ENCODE measurements at places on chromosomes 12 and 14. TPM values are rescaled to one million over a fixed set of nuclear protein-coding genes. Genes with fewer than 3 reads are reported as not detected.
A peak's percentile ranks its signal among the peaks of the same experiment; 100 is the strongest.

DNA sequence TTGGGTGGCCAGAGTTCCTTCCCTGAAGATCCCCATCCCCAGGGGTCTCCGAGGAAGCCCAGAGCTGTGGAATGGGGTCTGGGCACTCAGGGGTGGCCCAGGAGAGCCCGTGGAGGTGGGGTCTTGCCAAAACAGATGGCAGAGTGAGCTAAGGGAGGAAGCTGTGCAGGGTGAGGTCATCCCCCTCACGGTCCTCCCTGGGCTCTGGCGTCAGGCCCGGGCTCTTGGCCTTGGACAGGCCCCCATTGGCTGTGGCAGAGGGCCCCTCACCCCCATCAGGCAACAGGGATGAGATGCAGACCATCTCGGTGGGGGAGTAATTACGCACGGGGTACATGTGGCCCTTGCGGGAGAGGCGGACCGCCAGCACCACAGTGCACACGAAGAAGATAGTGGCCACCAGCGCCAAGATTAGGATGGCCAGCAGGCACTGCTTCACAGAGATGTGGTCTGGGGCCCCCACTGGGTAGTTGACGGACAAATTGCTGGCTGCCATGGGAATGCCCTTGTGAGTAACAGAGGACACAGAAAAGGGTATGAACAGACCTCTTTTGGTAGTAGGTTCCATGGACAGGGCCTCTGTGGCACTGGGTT lies 10.7 kb downstream of the SELPLG start:
- no peak for DNase-seq

DNA sequence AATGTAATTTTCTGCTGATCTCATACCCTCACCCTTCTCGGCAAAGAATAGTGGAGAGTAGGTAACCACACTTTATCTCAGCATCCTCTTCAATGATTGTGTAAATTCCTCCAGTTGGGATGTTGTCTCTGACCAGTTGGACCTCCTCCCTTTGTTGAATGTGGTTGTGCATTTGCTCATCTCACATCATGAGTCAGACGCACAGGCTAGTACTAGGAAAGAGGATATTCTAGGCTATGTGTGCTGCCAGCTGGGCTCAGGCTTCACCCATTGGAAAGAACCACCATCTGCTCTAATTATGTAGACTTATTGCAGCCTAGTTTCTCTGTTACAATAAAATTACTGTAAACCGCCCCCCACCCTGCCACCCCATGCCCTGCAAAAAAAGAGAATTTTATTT lies 90.3 kb downstream of the LMO3 start:
- DNase-seq = peak; percentile 41

The NUBPL gene
- 18.9 TPM for total RNA-seq

The IL26 gene
- not detected for total RNA-seq

GRCh38 chr12:68970951-68971350 lies 38.0 kb upstream of the CPM start:
- DNase-seq = no peak

The PPP1R36 gene
- not detected for total RNA-seq

DNA sequence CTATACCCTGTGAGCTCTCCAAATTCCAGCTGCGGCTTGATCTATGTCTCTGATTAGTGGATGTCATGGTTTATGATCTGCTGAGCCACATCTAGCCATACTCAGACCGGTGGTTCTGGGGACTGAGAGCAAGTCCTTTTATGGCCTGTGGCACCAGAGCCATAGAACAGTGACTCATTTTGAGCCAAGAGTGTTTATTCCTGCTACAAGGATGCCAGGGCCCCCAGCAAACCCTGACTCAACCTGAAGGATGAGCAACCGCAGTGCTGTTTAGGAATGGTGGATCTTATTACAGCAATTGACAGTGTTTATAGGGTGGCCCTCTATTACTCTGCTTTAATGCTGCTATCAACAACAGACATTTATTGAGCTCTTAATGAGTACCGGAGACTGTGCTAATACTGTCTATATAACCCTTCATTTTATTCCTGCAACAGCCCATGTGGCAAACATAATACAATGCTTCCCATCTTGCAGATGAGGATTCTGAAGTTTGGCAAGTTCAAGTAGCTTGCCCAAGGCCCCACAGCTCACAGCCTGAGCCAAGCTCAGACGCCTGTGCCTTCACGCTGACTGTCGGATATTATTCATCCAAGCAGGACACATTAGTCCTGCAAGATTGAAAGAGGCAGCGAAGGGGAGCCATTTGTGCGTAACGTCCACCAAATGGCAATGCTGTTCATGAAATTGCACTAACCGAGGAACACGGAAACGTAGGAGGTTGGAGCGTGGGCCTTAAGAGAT lies 273.6 kb upstream of the PWP1 start:
- DNase-seq = no peak

The PUS1 gene
- 9.3 TPM for total RNA-seq

DNA sequence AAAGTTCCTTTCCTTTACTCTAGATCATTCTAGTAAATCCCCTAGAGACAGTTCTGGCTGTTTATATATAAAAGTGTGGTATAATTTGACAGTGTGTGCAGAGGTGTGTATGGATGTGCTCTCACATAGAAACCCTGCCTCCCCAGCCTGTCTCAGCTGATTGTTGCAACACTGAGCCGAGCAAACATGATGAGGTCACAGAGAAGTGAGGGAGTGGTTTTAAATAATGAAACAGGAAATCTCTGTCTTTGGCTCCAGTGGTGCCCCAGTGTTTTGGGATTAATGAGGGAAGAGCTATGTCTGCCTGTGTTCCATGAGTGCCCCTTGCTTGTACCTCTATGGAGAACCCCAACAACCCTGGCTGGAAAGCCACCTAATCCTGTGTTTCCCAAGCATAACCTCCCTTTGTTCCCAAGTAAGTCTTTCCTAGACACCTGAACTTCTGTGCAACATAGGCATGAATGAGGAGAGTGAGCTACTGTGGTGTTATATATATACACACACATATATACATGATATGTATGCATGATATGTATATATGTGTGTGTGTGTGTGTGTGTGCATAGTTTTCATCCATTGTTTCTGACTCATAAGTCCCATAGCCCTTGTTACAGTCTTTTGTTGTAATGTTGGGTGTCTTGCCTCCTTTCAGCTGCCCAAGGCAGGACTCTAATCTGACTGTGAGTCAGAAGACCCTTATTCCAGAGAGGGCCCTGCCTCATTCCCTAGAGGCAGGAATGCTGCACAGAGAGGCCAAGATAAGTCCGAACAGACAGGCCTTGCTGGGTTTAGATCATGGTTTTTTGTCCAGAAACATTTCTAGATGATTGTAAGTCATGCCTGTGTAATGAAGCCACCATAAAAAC lies 18.0 kb downstream of the TRAF3 start:
- peak; percentile 97 for DNase-seq

The SLC8A3 gene
- total RNA-seq = not detected

The PCED1B gene
- 0.27 TPM for total RNA-seq

DNA sequence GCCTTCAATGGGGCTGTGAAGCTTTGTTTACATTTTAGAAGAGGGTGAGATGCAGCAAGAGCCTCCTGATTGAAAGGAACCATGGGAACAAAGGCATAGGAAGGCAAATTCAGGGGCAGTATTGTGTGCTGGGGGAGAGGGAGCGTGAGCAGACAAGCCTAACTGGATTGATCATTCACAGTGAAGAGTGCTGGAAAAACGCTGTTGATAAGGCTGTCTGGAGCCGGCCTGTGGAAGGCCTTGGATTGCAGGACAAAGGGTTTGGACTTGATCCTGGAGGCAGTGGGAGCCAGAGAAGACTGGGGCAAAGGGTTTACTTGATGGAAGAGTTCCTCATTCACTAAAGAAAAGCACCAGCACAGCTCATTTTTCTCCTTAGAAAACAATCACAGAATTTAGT lies 160.5 kb downstream of the PAH start:
- DNase-seq = no peak

DNA sequence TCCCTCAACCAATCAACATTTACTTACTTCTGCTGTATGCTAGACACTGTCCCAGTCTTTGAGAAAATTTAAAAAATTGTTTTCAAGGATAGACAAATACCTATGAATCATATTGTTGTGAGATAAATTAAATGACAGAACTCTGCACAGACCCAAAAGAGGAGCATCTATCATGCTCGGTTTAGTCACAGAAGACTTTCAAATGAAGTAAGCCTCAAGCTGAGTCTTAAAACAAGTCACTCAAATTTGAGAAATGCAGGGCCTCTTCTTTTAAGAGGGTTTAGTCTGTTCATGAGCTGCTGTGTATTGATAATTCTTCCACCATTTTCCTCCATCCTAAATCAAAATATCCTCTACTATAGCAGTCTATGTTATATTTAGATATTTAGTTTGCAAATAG lies 24.4 kb upstream of the COCH start:
- no peak for DNase-seq

DNA sequence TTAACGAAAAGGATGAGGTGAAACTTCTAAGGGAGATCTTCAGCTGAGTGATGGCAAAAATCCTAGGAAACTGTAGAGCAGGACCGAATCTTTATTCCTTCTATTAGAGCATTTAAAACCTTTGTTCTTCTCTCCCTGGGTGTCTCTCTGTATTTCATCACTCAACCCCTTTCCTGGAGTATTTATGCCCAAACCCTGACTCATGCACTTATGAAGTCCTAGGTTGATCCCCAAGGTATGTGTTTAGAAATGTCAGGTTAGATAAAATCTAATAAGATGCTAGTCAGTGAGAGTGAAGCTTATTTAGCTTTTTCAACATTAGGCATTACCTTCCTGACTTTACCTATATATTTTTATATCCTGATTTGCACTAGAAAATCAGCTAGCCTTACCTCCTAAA lies 239.8 kb upstream of the NPAS3 start:
- peak; percentile 31 for DNase-seq

GRCh38 chr12:127238107-127238506 lies 1028.9 kb upstream of the TMEM132C start:
- DNase-seq = no peak

The PRPH gene
- 0.33 TPM for total RNA-seq

The LRRC43 gene
- total RNA-seq = 0.74 TPM

- no peak for DNase-seq
Measured at GRCh38 chr14:85075694-85076476, 454.1 kb upstream of the FLRT2 start.

The TGM1 gene
- 0.36 TPM for total RNA-seq

The C1S gene
- 790 TPM for total RNA-seq

DNA sequence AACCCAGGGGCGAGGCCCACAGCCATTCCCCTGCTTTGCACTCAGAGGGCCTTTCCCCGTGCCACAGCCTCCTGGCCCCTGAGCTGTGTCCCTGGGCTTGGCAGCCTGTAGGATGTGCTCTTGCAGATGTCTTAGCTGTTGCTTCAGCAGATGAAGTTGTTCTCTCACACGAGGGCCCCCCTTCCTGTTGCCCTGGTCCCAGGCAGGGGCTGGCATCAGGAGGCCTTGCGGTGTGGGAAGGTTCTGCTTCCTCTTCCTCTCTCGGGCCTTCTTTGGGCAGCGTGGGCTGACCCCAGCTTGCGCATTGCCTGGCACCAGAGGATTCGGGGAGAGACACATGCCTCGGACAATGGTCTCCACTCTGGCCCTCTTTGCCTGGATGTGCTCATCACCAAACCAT lies 12.7 kb downstream of the PROX2 start:
- no peak for DNase-seq

GRCh38 chr14:99590746-99591555 lies 13.1 kb downstream of the CCDC85C start:
- DNase-seq = peak; percentile 41

DNA sequence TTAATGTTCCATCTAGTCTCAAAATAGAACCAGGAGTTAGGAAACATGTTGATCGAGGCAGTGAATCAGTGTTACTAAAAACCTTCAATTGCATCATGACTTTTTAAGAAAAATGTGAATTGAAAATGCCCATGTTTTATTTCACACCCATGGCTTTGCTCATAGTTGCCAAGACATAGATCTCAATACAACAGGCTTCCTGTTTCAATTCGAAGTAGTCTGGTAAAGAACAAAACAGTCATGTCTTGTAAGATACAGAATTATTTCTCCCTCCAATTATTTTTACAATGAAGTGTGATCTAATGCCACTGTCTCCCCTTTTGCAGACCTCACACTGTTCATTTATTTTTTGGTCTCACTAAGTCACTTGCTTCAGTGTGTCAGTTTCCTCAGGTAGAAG lies 44.6 kb upstream of the FAR2 start:
- no peak for DNase-seq

DNA sequence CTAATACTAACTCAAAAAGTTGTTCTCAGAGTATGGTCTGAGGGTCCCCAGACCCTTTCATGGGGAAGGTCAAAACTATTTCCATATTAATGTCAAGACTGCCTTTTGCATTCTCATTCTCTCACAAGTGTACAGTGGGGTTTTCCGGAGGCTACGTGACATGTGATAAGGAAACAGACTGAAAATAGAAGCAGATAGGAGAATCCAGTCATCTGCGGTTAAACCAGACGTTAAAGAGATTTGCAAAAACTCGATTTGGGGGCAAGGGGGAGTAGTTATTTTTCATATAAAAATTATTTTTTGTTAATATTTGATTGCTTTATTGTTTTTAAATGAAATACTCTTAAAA lies 1.0 kb upstream of the NAP1L1 start:
- DNase-seq = peak; percentile 67

DNA sequence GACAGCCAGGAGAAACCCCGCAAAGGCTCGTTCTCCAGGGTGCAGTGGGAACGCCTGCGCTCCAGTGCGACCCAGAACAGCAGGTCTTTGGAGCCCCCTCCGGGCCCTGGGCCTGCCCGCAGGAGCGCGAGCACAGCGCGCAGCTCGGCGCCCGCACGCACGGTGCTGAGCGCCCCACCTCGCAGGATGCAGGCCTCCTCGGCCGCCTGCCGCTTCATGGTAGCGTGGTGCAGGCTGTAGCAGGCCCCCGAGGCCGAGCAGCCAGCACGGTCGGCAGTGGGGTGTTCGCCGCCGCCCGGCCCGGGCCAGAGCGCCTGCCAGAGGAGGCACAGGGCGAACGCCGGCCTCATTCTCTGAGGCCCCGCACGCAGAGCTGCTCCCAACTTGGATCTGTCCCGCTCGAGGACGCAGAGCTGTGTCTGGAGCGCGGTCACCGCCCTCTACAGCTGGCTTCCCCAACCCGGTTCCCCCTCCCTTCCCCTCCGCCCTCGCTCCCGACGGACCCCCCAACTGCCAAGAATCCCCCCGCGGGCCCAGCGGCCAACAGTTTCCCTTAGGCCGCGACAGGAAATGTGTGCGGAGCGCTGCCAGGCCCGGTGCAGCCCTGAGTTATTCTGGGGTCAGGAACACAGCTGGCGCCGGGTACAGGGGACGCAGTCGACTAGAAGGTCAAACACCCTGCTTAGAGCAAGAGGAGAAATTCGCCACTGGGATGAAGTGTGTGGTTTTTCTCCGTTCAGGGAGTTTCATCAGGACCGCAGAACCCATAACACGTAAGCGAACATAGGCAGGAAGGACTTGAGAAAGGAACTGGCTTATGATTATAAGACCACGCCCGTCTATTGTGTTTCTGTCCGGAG lies at the start of gene CLEC14A:
Gene CLEC14A, minus strand, starts transcription at position 421 of the 860 bp plus-strand sequence. Its CDS starts 71 bp downstream, at position 350.
- peak; percentile 69 for DNase-seq

DNA sequence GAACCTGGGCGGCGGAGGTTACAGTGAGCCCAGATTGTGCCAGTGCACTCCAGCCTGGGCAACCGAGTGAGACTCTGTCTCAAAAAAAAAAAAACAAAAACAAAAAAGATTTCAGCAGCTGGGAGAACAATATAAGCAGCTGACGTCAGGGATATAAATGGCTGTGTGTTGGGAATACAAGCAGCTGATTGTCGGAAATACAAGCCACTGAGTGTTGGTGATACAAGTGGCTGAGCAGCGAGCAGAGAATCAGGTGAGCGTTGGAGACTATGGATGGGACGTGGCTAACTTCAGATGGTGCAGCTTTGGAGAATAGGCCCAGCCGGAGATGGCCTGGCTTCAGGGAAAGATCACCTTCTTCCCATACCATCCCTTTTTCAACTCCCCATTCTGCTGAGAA lies 32.0 kb downstream of the PSEN1 start:
- DNase-seq = no peak

The KANSL2 gene
- 21.2 TPM for total RNA-seq
